ENCODE measurements at places on chromosomes 4 and X. TPM values are rescaled to one million over a fixed set of nuclear protein-coding genes. Genes with fewer than 3 reads are reported as not detected.

DGKK gene
- total RNA-seq, result not detected

CXCL6 gene
- not detected for total RNA-seq

KLKB1 gene
- 0.67 TPM for total RNA-seq

- H3K4me1 ChIP-seq, result no peaks in the 10 kb centered on the region
- no peaks in the 10 kb centered on the region for H3K27me3 ChIP-seq
- DNase-seq, result no peak
- H3K27ac ChIP-seq, result no peak overlapping the region
- no peak overlapping the region for H3K4me3 ChIP-seq
- H3K36me3 ChIP-seq, result no peaks in the 10 kb centered on the region
Measured at GRCh38 chr4:175453456-175453855, 358.6 kb downstream of the GPM6A start.

GRCh38 chr4:147964266-147964880 is 232.5 kb downstream of the ARHGAP10 start:
- no peaks in the 10 kb centered on the region for H3K4me1 ChIP-seq
- DNase-seq, result no peak
- H3K4me3 ChIP-seq, result no peak overlapping the region
- peaks cover 4% of the 10 kb centered on the region for H3K36me3 ChIP-seq
- H3K27ac ChIP-seq, result no peak overlapping the region

DNA sequence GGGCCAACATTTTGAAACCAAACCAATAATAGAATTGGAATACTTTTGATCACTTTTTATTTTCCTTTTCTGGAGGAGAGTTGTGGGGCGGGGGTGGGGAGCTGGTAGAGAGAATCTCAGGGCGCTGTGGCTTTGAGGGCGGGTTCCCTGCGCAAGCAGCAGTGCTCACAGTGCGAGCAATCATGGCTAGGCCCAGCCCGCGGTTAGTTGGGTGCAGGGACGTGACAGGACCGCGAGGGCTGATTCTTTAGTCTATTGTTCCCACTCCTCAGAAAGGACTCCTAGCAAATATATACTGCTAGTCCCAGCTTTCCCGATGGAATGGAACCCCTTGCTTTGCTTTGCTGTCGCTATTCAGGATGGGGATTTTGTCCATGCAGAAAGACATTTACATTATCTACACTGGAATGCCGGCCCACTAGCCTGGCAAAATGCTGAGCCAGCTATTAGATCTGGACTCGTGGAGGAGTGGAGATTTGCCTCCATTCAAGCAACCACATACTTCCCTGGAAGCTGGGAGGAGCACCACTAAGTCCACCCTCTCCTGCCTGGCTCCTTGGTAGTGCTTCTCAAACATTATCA is 23.9 kb upstream of the APLN start:
- peaks cover 8% of the 10 kb centered on the region for H3K4me1 ChIP-seq
- peaks cover 10% of the 10 kb centered on the region for H3K27me3 ChIP-seq
- H3K36me3 ChIP-seq, result no peaks in the 10 kb centered on the region
- peak overlapping the region; percentile 72 for H3K4me3 ChIP-seq

- peaks cover 11% of the 10 kb centered on the region for H3K4me1 ChIP-seq
- peaks cover 6% of the 10 kb centered on the region for H3K36me3 ChIP-seq
- no peak overlapping the region for H3K27ac ChIP-seq
- H3K4me3 ChIP-seq, result no peak overlapping the region
- DNase-seq, result peak; percentile 66
Measured at GRCh38 chrX:154486052-154486395, 391 bp downstream of the UBL4A start.

DNA sequence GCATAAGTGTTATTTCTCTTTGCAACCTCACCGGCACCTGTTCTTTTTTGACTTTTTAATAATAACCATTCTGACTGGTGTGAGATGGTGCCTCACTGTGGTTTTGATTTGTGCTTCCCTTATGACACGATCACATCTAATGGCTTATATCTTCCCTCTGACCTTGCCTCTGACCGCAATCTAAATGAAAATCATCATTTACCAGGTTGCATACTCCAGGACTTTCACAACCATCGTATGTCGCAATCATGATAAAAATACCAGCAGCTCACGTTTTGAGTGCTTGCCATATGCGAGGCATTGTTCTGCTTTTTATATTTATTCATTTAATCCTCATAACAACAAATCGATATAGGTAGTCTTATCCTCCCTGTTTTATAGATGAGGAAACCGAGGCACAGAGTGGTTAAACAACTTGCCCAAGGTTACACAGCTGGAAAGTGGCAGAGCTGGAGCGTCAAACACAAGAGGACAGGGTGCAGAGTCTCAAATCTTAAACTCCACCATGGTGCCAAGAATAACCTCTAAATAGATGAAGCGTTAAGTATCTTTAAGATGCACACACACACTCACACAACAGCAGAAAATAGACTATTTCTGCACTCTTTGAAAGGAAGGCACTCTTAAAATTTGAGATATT is 102.2 kb downstream of the SEL1L3 start:
- H3K4me3 ChIP-seq, result no peak overlapping the region
- H3K4me1 ChIP-seq, result no peaks in the 10 kb centered on the region
- DNase-seq, result no peak
- no peaks in the 10 kb centered on the region for H3K27me3 ChIP-seq

- H3K27me3 ChIP-seq, result no peaks in the 10 kb centered on the region
- no peaks in the 10 kb centered on the region for H3K36me3 ChIP-seq
- no peak overlapping the region for H3K4me3 ChIP-seq
- no peak for DNase-seq
- H3K27ac ChIP-seq, result no peak overlapping the region
Measured at GRCh38 chr4:90572996-90573395, 445.8 kb downstream of the CCSER1 start.

GRCh38 chrX:150813922-150814321 is 84.5 kb downstream of the CD99L2 start:
- DNase-seq, result no peak
- no peaks in the 10 kb centered on the region for H3K27me3 ChIP-seq
- no peak overlapping the region for H3K27ac ChIP-seq
- no peak overlapping the region for H3K4me3 ChIP-seq

DNA sequence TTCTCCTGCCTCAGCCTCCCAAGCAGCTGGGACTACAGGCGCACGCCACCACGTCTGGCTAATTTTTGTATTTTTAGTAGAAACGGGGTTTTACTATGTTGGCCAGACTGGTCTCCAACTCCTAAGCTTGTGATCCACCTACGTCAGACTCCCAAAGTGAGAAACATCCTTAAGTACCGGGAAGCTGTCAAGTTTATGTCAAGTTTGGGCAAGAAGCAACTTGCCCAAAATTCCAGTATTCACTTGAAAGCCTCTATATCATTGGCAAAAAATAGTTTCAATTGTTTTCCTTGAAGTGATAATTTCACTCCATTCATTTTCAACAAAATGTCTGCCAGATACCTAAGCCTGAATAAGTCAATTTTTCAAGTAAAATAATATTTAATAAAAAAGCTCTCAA is 370.0 kb downstream of the FBXO8 start:
- no peaks in the 10 kb centered on the region for H3K36me3 ChIP-seq
- no peak for DNase-seq
- no peak overlapping the region for H3K27ac ChIP-seq

GRCh38 chr4:76083386-76083988 is 9.0 kb downstream of the ART3 start:
- DNase-seq, result no peak
- peaks cover 2% of the 10 kb centered on the region for H3K4me1 ChIP-seq
- peaks cover 20% of the 10 kb centered on the region for H3K27me3 ChIP-seq
- H3K36me3 ChIP-seq, result no peaks in the 10 kb centered on the region
- H3K4me3 ChIP-seq, result no peak overlapping the region
- H3K27ac ChIP-seq, result no peak overlapping the region

GRCh38 chrX:115958687-115959359 is 211.7 kb upstream of the AGTR2 start:
- no peaks in the 10 kb centered on the region for H3K36me3 ChIP-seq
- H3K4me3 ChIP-seq, result no peak overlapping the region
- no peaks in the 10 kb centered on the region for H3K27me3 ChIP-seq
- no peak overlapping the region for H3K27ac ChIP-seq
- no peak for DNase-seq
- H3K4me1 ChIP-seq, result no peaks in the 10 kb centered on the region
